SW 1271 (cell line): ENCODE measurements at places on chromosomes 1 and 21.

- DNase-seq = no peak
Observed at GRCh38 chr21:34046917-34047316, 26.5 kb upstream of the MRPS6 start.

GRCh38 chr1:211474451-211474850 is 17.5 kb downstream of the RD3 start:
- DNase-seq = no peak

DNA sequence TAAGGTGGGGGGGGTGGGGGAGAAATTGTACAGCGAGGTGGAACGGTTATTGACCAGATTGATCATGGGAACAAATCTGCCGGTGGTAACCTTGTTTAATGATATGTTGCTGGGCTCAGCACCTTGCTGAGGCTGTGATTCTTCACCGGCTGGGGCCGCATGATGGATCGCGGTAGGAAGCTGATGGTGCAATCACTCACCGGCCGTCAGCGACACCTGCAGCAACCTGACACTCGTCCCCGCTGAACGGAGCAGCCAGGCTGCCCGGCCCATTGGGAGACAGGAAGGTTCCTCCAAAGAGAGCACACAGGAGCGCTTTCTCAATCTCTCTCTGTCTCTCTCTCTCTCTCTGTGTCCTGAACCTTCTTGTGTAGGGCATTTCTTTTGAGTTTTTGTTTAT is 128.5 kb upstream of the RRP15 start:
- DNase-seq = no peak

- DNase-seq = no peak
Observed at GRCh38 chr1:233033361-233033760, 83.0 kb downstream of the NTPCR start.

- no peak for DNase-seq
Observed at GRCh38 chr1:53274026-53274425, 35.7 kb upstream of the MAGOH start.

DNA sequence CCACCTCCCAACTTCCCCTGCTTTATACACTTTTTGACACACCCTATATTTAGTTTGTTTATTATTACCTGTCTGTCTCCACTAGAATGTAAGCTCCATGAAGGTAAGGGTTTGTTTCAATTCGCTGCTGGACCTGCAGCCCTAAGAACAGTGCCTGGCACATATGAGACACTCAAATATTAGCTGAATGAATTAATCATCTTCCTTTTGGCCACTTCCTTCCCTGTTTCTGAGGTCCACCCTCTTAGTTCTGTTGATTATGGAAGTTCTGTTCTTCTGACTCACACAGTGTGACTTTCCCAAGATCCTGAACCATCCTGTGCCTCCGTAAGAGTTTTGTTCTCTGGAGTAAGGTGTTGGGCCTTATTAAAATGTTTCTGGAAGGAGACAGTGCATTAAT is 40.4 kb upstream of the GJA5 start:
- no peak for DNase-seq

DNA sequence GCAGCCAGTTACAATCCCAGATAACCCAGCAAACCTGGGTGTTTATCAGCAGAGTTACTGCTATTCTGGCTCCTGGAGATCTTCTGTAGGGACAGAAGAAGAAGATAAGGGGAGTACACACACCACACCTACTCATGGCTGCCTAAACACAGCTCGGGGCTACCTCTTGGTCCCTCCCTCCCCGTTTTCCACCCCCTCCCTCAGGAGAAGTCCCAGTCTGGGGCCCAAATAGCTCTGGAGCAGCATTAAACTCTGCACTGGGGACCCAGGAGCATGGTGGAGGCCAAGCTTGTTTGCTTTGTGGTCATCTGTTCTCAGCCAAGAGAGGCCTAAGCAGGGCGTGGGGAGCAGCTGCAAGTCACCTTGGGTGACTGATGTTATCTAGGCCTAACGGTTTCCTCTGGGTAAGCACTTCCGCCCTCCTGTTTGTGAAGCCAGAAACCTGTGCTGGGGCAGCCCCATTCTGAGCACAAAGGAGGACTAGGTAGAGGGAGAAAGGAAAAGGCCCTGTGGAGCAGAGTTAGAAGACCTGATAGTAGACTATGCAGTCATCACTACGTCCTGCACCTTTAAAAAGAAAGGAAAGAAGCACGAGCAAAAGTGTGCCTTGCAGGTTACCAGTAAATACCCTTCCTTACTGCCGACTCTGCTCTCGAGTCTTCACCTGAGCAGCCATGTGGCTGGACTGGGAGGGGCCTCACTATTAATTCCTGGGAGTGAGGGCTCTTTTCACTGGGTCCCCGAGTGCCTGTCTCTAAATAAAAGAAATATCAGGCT is 2.0 kb upstream of the RCSD1 start:
- no peak for DNase-seq
